ENCODE measurements at places on chromosomes 13 and 19. TPM values are rescaled to one million over a fixed set of nuclear protein-coding genes. Genes with fewer than 3 reads are reported as not detected.

Gene ZNF136
- total RNA-seq, result 17.4 TPM

Gene TPTE2
- not detected for total RNA-seq

Gene MCF2L
- 40.5 TPM for total RNA-seq

Gene RGS9BP
- 1.9 TPM for total RNA-seq

Gene KLF2
- 54.6 TPM for total RNA-seq

Gene SIGLEC12
- 0.12 TPM for total RNA-seq

Gene RASAL3
- total RNA-seq, result 1.9 TPM

Gene LRP3
- total RNA-seq, result 33.0 TPM

Gene GJB2
- total RNA-seq, result 2.3 TPM

Gene ZNF546
- total RNA-seq, result 8.1 TPM

Gene PABPC3
- total RNA-seq, result 0.23 TPM

Gene ZNF180
- 15.0 TPM for total RNA-seq

Gene FCHO1
- 4.7 TPM for total RNA-seq

Gene SPPL2B
- total RNA-seq, result 59.1 TPM

Gene GPR18
- not detected for total RNA-seq

Gene KLHL1
- 0.88 TPM for total RNA-seq

Gene CGB2
- total RNA-seq, result not detected

Gene NCAN
- 0.23 TPM for total RNA-seq

Gene IER2
- total RNA-seq, result 62.4 TPM

Gene ATP4A
- total RNA-seq, result 0.41 TPM

Gene IFNL4
- not detected for total RNA-seq

Gene PLVAP
- 157 TPM for total RNA-seq

Gene COMP
- 0.82 TPM for total RNA-seq

Gene DAND5
- total RNA-seq, result not detected

Gene GIPR
- total RNA-seq, result 4.1 TPM

Gene PSG4
- total RNA-seq, result not detected

Gene ARHGAP35
- 48.3 TPM for total RNA-seq

Gene FAM98C
- 13.9 TPM for total RNA-seq

Gene FOXA3
- 1.3 TPM for total RNA-seq

Gene ZNF98
- total RNA-seq, result 12.1 TPM

Gene STXBP2
- total RNA-seq, result 55.6 TPM

Gene PSPC1
- 88.7 TPM for total RNA-seq

Gene MYO9B
- 46.1 TPM for total RNA-seq

Gene FNDC3A
- 64.2 TPM for total RNA-seq

Gene ZNF225
- 8.2 TPM for total RNA-seq

Gene EHD2
- 46.1 TPM for total RNA-seq

Gene CATSPERD
- total RNA-seq, result not detected
